ENCODE measurements at places on chromosomes 16 and 17.

DNA sequence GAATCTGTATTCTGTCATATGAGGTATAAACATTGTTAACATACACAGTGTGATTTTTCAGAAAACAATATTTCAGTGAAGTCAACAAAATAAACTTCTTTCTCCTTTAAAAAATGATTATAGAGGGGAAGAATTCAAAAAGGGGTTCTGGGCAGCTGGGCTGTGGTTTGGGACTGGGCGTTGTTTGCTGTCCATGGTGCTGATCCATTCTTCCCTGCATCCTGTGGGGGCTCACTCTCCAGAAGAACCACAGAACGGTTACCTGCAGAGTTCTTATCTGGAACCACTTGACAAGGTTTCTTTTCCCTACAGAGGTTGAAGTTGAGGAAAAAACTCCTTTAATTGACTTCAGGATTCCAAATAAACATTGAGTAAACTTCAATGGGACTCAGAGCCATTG, 1091.0 kb downstream of the CDH8 start:
- DNase-seq, result no peak

GRCh38 chr17:77746393-77746792, 212.1 kb upstream of the TNRC6C start:
- no peak for DNase-seq

DNA sequence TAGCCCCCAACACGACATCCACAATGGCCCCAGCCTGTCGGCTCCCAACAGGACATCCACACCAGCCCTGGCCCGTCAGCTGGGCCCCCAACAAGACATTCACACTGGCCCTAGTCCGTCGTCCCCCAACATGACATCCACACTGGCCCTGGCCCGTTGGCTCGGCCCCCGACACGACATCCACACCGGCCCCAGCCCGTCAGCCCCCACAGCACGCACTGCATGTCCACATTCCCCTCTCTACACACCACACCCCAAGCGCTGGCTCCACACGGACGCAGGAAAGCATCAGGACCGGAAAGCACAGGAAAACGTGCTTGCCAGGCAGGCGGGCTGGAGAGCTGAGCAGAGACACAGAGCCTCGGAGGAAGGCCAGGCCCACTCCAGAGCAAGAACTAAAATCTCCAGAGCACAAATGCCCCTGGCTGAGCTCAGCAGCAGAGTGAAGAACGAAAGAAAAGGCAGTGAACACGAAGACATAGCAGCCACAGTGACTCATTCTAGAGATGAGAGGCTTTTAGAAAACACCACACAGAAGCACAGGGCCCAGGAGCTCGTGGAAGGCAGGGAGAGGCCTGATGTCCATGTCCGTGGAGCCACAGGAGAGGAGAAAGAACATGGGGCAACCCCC, 50.6 kb downstream of the LMF1 start:
- DNase-seq, result no peak

DNA sequence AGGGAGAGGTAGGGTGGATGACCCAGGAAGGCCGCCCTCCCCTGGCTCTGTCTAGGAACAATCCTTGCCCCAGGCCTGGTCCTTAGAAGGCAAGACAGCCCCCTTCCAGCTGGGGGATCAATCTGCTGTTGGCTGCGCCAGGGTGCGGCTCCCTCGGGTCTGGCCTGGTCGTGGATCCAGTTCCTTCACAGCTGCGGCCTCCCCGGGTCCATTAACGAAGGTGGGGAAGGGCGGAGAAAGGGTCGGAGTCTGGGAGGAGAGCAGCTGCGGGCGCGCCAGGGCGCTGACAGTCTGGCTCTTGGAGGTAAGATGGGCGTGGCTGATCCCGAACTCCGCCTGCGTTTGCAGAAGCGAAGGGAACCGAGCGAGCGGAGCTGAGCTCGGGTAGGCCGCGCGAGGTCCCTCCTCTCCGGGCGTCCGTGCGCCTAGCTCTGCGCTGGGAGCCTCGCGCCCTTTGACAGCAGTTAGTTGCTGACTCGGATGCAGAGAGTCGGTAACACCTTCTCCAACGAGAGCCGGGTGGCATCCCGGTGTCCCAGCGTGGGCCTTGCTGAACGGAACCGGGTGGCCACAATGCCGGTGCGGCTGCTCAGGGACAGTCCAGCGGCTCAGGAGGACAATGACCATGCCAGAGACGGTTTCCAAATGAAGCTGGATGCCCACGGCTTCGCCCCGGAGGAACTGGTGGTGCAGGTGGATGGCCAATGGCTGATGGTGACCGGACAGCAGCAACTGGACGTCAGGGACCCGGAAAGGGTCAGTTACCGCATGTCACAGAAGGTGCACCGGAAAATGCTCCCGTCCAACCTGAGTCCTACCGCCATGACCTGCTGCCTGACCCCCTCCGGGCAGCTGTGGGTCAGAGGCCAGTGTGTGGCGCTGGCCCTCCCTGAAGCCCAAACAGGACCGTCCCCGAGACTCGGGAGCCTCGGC, at the start of gene HSPB9:
TSS of gene HSPB9 (plus strand) at position 434 of the 933 bp plus-strand sequence. CDS start at position 481, 47 bp downstream.
- no peak for DNase-seq

- DNase-seq, result no peak
Observed at GRCh38 chr16:51003850-51004566, 147.1 kb downstream of the SALL1 start.

DNA sequence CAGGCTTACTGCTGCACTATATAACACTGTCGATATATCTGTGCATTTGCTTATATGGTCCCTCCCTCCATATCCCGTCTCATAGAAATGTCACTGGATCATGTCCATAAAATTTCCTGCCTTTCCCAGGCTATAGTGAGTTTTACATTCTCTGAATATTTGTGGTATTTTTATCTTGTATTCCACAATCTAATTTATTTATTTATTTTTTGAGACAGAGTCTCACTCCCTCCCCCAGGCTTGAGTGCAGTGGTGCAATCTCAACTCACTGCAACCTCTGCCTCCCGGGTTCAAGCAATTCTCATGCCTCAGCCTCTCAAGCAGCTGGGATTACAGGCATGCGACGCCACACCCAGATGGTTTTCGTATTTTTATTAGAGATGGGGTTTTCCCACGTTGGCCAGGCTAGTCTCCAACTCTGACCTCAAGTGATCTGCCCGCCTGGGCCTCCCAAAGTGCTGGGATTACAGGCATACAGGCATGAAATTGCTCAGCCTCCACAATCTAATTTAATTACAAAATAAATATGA, 12.9 kb downstream of the TRIM37 start:
- DNase-seq, result no peak

- no peak for DNase-seq
Observed at GRCh38 chr17:78294776-78295175, 63.3 kb downstream of the TMEM235 start.

DNA sequence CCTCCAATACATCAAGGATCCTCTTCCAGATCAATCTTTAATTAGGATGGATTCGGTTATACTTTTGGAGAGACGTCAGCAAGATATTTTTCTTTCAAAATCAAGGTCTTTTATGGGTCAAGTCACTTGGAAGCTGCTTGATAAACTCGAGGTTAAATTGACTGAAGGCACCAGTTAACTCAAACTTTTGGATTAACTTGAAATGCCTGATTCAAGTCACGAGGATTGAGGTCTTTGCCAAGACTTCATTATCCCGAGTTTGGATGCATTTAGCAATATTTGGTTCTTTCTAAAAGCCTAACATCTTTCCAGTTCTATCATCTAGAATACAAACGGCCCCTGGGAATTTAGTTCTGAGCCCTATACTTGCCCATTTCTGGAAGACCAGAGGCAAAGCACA, 82.9 kb downstream of the MYH11 start:
- no peak for DNase-seq

GRCh38 chr17:20151174-20151573, 142.0 kb downstream of the SPECC1 start:
- no peak for DNase-seq

- DNase-seq, result no peak
Observed at GRCh38 chr16:4324492-4325252, 8.8 kb downstream of the GLIS2 start.

DNA sequence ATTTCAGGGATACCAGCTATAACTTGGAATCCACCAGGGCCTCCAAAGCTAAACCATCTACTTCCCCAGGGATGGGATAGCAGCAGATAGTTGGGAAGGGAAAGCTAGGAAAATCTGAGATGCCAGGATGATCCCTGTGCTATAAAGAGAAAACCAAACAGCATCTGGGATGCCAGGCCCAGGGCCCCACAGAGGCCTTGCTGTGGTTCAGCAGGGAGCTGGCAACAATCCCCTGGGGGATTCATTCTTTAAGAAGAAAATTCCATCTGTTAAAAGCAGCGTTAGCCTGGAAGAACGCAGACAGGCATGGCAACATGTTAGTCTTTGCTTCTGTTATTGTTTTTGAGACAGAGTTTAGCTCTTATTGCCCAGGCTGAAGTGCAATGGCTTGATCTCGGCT, 16.6 kb downstream of the MYO18A start:
- no peak for DNase-seq

- DNase-seq, result no peak
Observed at GRCh38 chr16:22186517-22186916, 19.6 kb upstream of the EEF2K start.

GRCh38 chr16:67129422-67129821, 19.7 kb downstream of the PHAF1 start:
- no peak for DNase-seq

GRCh38 chr17:321386-321941, 31.1 kb downstream of the RPH3AL start:
- no peak for DNase-seq

Data from NCI-H1092 (cell line).